Body of pancreas (tissue), 4 donors: ENCODE measurements at places on chromosomes 6 and 20. TPM values are rescaled to one million over a fixed set of nuclear protein-coding genes. Genes with fewer than 3 reads are reported as not detected.

GRCh38 chr20:58992911-58993310 lies 11.9 kb downstream of the NELFCD start:
- DNase-seq: no peak

DNA sequence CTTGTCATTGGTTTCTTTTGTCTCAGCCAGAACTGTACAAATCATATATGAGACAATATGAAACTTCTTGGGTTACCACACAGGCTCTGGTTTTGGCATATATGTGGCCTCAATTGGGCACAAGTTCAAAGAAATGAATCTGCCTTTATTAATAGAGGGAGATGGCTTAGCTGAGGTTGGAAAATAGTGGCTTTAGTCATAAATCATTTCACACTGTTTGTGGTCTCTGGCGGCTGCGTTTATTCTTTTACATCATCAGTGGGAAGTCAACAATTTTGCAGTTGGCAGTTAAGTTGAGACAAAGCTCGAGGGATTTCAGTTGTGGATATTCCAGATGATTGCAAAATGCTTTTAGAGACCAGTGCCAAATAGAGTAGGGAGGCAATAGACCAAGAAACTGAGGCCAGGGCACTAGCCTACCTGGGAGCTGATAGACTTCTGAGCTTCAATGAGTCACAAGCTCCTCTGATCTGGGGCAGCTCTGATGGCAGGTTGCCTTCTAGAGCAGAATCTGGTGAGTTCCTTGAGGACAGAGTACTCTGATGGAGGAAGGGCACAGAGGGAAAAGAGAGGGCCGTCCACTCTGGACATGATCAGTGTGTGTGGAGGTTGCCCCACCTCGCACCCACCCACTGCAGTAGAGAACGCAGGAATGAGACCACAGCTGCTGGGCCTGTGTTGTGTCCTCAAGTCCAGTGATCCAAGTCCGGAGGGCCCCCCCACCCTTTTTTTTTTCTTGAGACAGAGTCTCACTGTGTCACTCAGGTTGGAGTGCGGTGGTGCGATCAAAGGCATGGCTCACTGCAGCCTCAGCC lies 73.5 kb downstream of the ARMC2 start:
- peak; percentile 13 for DNase-seq

- DNase-seq: peak; percentile 69
These were observed 2.0 kb downstream of the SOX4 start for GRCh38 chr6:21595285-21596144.

KHDC1L gene
- not detected for total RNA-seq

LY6G6C gene
- not detected for total RNA-seq

GRCh38 chr6:88238065-88238464 lies 71.9 kb upstream of the CNR1 start:
- no peak for DNase-seq

DNA sequence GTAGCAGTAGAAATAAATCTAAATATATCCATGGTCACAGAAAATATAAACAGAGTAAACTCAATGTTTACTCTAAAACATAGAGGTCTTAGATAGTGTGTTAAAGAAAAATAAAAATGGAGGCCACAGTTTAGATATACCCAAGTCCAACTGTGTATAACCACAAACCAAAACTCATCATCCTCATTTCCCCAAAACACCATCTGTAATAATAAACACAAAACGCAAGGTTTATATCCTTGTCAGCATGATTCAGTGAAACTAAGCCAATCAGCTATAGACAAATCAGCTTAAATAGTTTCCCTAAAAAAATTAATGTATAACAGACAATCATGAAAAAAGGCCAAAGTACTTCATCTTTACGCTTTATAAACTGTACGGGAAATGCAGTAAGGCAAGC lies 2.7 kb upstream of the HACE1 start:
- no peak for DNase-seq

PRR18 gene
- not detected for total RNA-seq

GRCh38 chr6:142013287-142013686 lies 119.4 kb upstream of the GJE1 start:
- DNase-seq: no peak

CST4 gene
- not detected for total RNA-seq

GRCh38 chr20:34561661-34562060 lies 3.1 kb downstream of the MAP1LC3A start:
- DNase-seq: no peak

KCNK15 gene
- 3.3 TPM for total RNA-seq

- DNase-seq: no peak
These were observed 71.8 kb downstream of the F13A1 start for GRCh38 chr6:6248651-6249050.

DNA sequence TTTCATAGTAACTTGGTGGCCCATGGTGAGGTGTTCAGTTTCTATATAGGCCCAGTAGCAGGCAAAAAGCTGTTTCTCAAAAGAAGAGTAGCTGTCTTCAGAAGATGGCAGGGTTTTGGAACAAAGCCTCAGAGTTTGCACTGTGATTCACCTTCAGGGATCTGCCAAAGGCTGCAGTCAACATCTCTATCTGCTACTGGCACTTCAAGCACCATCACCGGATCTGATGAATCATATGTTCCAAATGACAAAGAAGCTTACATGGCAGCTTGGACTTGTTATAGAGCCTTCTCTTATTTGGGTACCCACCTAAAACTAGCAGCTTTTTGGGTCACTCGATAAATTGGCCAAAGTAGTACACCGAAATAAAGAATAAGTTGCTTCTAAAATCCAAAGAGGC lies 39.5 kb downstream of the PKIB start:
- DNase-seq: no peak

ERGIC3 gene
- total RNA-seq: 136 TPM

CFAP61 gene
- 0.52 TPM for total RNA-seq

SMLR1 gene
- total RNA-seq: not detected

DNA sequence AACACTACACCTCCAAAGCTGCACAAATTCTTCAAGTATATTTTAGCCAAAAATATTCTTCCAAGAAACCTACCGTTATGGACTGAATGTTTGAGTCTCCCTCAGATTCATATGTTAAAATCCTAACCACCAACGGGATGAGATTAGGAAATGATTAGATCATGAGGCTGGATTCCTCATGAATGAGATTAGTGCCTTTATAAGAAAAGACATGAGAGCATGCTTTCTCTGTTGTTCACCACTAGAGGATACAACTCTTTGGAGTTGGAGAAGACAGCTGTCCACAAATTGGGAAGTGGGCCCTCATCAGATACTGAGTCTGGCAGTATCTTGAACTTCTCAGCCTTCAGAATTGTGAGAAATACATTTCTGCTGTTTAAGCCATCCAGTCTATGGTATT lies 7.1 kb upstream of the SLC17A4 start:
- no peak for DNase-seq

CALHM5 gene
- 0.52 TPM for total RNA-seq

- DNase-seq: no peak
These were observed 46.1 kb downstream of the TBX18 start for GRCh38 chr6:84718038-84718955.

GRCh38 chr20:59606566-59606965 lies 2.2 kb downstream of the PHACTR3 start:
- DNase-seq: no peak

GRCh38 chr6:33139596-33140206 lies 52.6 kb downstream of the COL11A2 start:
- no peak for DNase-seq

DNA sequence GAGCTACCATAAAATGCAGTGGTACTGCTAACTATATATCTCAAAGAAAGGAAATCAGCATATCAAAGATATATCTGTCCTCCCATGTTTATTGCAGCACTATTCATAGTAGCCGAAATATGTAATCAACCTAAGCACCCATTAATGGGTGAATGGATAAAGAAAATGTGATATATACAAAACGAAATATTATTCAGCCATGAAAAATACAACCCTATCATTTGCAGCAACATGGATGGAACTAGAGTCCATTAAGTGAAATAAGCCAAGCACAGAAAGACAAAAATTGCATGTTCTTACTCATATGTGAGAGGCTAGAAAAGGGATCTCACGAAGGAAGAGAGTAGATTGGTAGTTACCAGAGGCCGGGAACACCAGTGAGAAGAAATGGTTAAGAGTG lies 126.1 kb downstream of the PDE10A start:
- DNase-seq: no peak

DNA sequence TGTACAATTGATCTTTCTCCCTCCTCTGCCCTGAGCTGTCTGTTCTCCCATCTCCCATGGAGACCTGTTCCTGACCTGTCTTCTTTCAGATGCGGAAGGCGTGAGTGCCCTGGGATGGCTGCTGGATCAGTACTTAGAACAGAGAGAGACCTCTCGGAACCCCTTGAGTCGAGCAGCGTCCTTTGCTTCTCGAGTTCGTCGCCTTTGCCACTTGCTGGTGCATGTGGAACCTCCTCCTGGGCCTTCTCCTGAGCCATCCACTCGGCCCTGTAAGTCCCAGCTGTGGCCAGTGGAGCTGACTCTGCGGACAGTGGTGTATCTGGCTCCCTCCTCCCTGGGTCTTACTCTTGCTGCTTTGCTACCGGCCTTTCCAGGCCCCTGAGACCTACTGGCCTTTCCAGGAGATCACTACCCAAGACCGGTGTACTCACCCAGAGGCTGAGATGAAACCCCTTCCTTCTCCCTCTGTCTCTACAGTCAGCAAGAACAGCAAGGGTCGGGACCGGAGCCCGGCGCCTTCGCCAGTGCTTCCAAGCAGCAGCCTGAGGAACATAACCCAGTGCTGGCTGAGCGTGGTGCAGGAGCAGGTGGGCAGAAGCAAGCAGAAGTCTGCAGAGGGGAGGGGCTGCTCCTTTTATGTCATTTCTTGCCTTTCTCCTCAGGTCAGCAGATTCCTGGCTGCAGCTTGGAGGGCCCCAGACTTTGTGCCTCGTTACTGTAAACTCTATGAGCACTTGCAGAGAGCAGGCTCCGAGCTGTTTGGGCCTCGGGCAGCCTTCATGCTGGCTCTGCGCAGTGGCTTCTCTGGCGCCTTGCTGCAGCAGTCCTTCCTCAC lies 22.5 kb downstream of the CUL9 start:
- DNase-seq: no peak

DNA sequence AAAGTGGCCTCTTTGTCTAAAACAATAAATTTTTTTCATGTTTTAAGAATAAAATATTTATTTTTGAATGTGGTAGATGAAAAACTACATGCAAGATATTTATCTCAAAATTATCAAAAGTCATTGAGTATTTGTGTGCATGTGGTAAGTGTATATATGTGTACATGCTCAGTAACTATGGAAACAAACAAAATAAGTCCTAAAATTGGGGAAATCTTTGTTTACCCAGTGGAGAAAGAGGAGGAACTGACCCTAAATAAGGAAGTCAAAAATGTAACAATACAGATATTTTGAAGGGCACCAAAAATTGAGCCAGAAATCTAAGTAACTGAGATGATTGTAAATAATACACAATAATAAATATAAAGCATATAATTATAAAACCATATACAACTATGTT lies 639.2 kb downstream of the MAFB start:
- no peak for DNase-seq

- DNase-seq: no peak
These were observed 97.4 kb upstream of the ARMC2 start for GRCh38 chr6:108750801-108751200.

GRCh38 chr20:25116739-25117458 lies 35.0 kb upstream of the VSX1 start:
- no peak for DNase-seq

DNA sequence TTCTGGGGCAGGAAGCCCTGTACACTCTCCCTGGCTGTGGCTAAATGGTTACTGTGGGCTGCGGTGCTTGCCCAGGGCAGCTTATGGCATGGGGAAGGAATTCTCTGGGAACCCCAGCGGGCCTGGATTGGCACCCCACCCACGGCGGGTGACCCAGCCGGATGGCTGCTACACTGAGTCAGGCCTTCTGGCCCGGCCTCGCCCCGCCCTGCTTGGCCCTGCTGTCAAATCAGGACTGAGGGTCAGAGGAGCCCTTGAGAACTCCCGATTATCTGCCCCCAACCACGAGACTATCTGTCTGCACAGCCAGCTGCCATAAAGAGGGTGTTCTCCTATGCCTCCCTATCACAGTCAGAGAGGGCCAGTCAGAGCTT lies 7.3 kb upstream of the ITPR3 start:
- no peak for DNase-seq

FBXO5 gene
- 2.3 TPM for total RNA-seq

SLC16A10 gene
- 124 TPM for total RNA-seq

DEFB112 gene
- total RNA-seq: not detected

GRCh38 chr6:140237251-140237650 lies 862.8 kb upstream of the CITED2 start:
- DNase-seq: no peak

DNA sequence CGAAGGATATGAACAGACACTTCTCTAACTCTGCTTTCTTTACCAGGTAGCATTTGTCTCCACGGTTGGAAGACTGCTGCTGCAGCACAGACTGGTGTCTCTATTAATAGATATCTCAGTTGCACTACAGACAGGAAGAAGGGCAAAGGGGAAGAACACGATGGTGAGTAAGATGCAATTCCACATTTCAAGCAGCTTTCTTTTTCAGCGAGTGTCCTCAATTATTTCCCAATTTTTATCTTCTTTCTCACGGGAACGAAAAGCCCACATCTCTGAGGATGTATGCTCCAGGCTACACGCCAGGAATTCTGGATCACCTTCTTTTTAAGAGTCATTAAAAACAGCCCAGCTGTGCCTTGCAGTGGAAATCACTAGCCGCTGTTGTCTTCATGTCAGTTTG lies 311.6 kb upstream of the ECI2 start:
- no peak for DNase-seq

HLA-DRA gene
- total RNA-seq: 129 TPM

- no peak for DNase-seq
These were observed 17.2 kb upstream of the AHI1 start for GRCh38 chr6:135514706-135515105.

ALDH8A1 gene
- 0.66 TPM for total RNA-seq

DNA sequence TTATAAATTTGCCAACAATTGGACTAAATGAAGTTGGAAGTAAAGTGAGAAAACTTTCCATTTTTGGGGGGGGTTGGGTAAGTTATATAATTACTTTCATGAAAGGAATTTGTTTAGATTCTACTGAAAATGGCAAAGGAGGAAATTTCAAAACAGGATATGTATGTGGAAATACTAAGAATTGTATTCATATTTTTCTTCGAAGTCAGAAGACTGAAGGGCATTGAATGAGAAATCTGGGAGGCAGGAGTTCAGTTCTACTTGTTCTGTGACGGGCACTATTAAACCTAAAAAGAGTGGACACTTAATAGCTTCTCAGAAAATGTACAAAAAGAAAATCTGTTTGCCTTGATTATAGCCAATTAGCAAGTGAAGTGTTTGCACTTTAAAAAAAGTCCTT lies 114.7 kb downstream of the PRIM2 start:
- DNase-seq: no peak

GRCh38 chr6:9699888-9700287 lies 715.0 kb downstream of the TFAP2A start:
- no peak for DNase-seq

DNA sequence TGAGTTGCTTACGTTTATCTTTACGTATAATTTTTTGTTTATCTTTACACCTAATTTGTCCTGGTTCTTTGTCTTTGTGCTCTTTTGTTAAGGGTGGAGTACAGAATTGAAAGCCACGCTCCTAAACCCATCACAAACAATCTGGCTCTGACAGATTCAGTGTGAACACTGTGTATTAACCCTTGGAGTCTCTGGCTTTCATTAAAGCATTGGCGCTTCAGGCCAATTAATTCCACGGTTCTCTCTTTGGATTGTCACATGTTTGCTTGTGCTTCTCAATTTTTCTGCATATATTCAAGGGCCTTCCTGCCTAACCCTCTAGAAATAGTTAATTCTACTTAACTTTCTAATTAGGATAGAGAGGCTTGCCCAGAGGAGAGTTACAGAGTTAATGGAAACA lies 38.6 kb downstream of the NKX2-4 start:
- no peak for DNase-seq

- DNase-seq: no peak
These were observed 33.7 kb downstream of the NOL7 start for GRCh38 chr6:13648850-13649249.
